ENCODE measurements at places on chromosomes 5 and 9.

GRCh38 chr9:109451311-109452025 lies 46.6 kb downstream of the PTPN3 start:
- no peak for DNase-seq

- no peak for DNase-seq
Measured at GRCh38 chr5:134226441-134227192, 744 bp upstream of the PPP2CA start.

- DNase-seq, result no peak
Measured at GRCh38 chr9:4160249-4160648, 139.6 kb downstream of the GLIS3 start.

DNA sequence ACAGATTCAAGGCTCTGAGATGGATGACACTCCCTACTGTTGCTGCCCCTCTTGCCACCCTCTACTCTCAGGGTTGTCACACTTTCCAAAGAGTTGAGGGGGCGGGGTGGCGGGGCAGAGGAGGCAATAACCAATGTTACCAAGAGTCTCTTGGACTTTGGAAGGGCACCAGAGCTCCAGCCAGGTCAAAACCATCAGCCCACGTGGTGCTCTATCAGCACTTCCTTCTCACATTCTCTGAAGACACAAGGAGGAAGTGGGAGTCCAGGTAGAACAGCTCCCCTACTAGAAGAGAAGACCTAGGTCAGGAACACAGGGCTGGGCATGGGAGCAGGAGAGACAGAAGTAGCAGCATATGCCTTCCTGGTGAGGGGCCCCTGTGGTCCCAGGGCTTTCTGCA lies 33.0 kb upstream of the PIK3R1 start:
- no peak for DNase-seq

DNA sequence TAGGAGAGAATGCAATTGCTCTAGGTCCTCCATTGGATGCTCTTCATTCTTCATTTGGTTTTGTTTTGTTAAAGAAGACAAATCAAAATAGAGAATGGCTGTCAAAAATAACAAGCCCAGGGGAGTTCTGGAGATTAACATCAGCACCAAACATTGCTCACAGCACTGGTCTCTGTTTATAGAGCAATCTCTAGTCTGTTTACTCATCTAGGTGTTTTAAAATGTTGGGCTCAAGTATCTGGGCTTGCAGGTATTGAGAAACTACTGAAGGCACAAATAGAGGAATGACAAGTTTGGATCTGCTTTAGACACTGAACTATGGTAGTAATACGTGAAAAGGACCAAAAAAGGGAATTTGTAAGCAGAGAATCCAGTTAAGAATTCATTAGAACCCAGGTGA lies 77.0 kb upstream of the TMC1 start:
- DNase-seq, result no peak

- peak; percentile 8 for DNase-seq
Measured at GRCh38 chr5:135829681-135830383, 4.6 kb upstream of the SLC25A48 start.

DNA sequence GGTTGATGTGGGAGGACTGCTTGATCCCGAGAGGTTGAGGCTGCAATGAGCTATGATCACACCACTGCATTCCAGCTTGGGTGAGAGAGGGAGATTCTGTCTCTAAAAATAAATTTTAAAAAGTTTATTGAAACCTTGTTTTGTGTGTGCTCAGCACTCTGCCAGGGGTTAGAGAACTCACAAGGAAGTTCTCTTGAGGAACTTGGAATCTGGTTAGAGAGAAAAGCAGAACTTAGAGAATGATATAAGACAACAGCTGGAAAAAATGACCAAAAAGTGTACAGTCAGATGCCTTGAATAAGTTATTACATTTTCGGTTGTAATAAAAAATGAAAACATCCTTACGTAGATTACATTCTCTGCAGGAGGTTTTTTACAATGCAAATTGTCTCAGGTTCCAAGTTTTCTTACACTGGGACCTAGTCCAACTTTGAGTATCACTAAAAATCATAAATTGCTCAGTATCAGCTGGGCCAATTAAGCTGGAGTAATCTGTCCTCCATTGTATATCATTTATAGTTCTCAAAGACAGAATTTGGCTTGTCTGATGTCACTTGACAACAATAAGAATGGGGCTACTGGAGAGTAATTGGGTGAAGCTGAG lies 21.7 kb upstream of the TENT2 start:
- DNase-seq, result no peak

GRCh38 chr9:83313781-83314180 lies 224.4 kb downstream of the FRMD3 start:
- DNase-seq, result no peak

GRCh38 chr9:8905731-8906130 lies 1106.2 kb upstream of the DMAC1 start:
- DNase-seq, result no peak

DNA sequence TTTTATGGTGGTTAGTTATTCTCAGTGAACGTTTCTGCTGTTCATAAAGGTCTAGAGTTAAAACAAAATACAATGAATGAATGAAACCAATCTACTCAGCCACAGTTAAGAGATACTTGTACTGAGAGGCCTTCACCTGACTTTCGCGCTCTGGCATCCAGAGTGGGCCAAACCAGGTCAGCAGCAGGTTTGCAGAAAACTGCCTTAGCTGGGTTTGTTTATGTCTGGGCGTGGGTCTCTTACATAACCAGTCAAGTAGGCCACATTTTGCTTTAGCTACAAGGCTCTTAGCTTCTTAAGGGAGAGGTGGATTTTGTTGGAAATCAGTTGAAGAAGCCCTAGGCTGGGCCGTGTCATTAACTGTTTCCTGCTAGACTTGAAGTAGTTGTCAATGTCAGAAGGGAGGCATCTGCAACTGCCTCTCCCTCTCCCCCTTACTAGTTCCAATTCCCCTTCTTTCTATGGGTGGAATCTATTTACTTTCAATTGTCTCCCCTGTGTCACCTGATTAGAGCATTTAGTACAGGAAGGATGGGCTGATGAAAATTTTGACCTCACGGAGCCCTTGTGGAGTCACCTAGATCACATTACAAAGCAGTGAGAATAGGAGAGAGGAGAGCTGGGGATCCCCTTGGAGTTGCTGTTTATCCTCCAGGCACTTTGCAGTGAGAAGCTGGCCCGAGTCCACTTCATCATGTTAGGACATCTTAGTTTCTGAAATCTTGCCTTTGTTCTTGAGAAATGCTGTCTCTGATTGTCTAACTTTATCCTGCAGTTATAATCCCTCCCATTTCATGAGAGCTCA lies 200.5 kb downstream of the ARHGEF28 start:
- DNase-seq, result peak; percentile 61

DNA sequence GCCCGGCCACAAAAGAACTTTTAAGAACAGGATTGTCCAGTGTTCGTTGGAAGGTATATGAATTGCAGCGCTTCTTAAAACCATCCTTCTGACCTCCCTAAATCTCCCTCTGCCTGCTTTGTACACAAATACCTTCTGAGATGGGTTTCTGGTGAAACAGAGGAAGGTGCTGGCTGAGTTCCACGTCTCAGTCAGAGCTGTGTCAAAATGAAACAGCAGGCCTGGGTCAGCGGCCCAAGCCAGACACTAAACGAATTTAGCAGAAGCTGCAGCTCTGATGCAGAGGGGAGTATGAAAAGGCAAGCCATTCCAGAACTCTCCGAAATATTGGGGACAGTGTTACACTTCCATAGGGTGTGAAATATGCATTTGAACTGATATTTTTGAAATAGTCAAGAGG lies 37.8 kb upstream of the CRB2 start:
- no peak for DNase-seq

DNA sequence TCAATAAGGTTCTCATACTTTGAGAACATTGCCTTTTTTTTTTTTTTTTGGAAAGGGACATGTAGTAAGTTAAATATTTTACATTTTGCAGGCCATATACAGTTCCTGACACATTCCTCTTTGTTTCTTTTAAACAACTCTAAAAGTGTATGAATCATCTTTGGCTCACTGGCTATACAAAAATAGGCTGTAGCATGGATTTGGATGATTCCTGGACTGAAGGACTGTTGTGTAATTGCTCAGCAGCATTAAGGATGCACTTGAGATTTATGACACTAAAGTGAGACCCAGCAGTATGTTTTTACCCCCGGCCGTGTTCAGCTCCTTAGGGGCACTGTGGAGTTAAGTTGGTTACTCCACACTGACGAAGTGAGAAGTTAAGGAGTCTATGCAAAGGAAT lies 41.3 kb downstream of the VPS13A start:
- DNase-seq, result peak; percentile 73

DNA sequence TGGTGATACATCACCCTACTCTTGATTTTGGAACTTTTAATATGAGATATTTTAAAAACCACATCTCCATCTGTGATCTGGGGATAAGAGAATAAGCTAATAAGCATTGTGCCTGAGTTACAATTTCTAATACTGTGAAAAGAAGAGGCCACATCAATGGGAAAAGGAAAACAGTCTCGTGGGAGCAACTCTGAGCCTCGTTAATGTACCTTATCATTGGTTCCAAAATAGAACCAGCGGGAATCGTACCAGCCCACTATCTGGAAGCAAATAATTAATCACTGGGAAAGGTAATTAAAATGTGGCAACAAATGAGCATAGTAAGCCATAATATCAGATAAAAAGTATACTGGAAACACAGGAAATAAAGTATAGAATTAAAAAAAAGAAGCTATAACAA lies 28.0 kb upstream of the CEP78 start:
- DNase-seq, result no peak

- DNase-seq, result peak; percentile 34
Measured at GRCh38 chr5:67002832-67003684, 193.5 kb downstream of the CD180 start.

DNA sequence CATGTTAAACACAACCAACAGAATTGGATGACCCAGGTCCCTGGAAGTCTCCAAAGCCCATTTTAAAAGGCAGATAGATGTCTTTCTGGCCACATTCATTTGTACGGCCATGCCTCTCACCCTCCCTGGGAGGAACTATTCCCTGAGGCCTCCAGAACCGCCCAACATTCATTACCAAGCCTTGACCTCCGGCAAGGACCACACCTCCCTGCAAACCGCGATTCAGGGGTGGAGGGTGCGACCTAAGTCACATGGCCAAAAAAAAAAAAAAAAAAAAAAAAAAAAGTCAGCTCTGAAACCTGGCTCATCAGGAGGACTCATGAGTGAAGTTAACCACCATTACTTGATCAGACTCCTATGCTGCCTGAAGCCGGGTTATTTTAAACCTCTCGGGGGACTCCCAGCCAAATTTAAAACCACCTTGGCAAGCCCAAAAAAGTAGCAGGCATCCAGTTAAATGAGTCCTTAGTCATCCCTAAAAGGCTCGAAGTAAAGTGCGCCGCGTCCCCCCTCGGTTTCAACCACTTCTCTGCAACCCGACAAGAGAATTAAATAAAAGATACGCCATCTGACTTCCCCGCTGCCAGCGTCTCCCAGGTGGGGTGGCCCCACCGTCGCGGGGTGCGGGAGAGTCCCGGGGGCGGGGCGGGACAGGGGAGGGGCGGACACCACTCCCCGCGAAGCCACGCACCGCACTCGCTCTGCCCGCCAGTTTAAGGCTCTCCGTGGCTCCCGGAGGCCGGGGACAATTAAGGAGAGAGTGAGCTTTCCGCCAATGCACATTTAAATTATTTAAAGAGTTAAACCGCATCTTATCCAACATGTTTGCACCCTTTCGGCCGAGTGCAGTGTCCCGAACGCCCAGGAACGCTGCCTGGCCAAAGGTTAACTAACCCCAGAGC lies 2.3 kb downstream of the KLF9 start:
- peak; percentile 81 for DNase-seq

DNA sequence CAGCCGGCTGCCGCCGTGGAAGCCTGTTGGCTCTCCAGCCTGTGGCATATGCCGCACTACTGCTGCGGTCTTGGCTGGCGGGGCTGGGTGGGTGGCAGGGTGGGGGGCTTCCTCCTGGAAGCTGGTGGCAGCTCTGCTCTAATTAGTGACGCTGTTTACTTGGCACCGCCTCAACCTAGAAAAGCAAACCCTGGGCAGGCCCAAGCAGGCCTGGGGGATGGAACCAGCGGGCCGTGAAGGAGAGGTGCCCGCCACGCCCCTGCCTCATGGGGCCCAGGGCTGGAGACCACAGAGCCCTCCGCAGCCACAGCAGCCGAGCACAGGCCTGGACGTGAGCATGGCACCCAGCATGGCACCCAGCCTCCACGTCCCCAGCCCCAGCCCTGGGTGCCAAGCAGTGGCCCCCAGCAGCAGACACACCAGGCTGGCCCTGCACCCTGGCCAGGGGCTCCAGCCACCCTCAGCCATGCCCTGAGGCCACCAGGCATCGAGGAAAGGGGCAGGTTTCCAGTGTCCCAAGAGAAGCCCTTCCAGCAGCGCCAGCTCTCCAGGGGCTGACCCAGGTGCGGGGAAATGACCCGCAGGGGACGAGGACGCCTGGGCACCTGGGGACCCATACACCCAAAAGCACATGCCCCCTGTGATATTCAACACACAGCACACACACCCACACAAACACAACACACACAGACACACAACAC lies 5.4 kb upstream of the CCDC187 start:
- DNase-seq, result no peak
